ENCODE measurements at places on chromosomes 13 and 19.

- DNase-seq: peak; percentile 70
These were observed 249.0 kb downstream of the DLEU7 start for GRCh38 chr13:50594276-50595051.

DNA sequence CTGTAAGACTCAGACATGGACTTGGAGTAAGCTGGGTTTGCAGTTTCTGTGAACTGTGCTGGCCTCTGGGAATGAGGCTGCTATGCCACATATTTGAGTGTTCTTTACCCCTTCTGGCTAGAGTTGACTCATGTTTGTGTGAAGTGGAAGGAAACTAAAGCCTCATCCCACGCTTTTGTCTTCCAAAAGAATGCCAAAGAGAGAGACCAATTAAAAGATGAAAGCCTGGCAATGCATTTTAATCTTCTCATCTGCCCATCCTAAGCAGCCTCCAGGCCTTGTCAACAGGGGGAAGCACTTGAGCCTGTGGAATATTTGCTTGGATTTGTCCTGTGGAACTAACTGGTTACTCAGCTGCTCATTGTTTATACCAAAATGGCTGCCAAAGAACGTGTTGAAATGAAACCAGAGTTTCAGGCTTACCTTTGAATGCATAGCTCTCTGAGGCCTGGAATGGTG lies 49.1 kb downstream of the LMO7 start:
- DNase-seq: no peak

DNA sequence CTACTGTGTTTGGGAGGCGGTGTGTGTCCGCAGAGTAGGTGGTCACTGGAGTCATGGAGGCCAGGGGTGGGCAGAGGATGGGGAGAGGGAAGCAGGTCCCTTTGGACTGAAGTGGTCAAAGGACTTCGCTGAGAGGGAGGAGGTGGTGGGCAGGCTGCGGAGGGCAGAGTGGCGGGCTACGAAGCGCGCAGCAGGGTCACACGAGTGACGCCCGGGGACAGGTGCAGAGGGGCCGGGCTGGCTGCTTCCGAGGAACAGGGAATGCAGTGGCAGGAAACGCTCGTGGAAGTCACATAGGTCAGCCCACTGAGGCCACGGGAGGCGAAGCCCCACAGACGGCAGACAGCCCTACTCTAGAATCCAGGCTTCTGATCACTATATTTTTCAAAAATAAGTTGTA lies 111.5 kb downstream of the URI1 start:
- no peak for DNase-seq

- no peak for DNase-seq
These were observed 898.3 kb upstream of the PCDH9 start for GRCh38 chr13:68128297-68128915.

DNA sequence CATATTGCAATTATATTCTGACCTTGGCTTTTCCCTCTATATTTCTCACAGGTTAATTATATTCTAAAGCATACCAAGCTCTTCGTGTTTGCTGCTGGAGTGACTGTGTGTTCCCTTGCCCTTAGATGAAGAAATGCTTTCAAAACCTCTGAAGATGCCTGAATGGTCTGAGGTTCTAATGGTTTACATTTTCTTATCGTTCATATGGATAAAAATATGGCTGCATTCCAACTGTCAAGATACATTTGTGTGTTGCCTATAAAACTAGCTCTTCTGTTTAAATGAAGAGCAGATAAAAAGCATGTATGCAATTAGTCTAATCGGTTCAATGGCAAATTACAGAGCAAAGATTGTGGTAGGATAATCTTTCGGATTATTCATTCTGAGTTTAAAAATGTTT lies 68.4 kb upstream of the ANKRD10 start:
- no peak for DNase-seq

Data from GM13977 (cell line).